ENCODE measurements at places on chromosomes 7 and 10.

- DNase-seq = no peak
These were observed 12.4 kb upstream of the PLEKHA1 start for GRCh38 chr10:122362031-122362592.

DNA sequence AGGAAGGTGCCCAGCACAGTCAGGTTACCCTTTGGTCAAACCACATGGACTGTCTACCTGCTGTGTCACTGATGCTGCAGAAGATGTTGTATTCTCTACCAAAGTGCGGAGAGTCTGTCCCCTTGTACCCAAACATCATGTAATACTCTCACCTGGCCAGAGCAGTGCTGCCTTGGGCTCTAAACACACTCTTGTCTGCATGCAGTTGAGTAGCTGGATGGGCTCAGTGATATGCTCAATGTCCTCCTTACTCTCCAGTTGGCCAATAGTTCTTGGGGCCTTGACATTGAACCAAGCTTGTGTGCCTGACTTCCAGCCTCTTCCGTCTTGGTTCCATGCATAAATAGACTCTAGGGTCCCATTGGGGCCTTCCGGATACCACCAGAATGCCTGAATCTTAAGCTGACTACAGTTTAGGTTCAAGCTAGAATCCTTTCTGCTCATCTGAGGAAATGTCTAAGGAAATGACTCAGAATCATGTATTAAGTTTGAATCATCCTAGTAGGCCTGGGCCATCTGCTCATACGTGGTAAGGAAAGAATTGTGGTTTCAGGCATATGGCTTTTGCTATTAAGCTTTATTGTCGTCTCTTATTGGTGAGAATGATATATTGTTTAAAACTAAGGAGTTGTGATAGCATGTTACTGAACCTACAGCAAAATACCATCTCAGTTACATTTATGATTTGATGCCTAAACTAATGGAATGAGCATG lies 118.0 kb downstream of the OTUD1 start:
- DNase-seq = no peak

GRCh38 chr7:29135846-29136245 lies 10.5 kb downstream of the CPVL start:
- no peak for DNase-seq

- DNase-seq = no peak
These were observed 16.8 kb upstream of the RAMP3 start for GRCh38 chr7:45140827-45141226.

- no peak for DNase-seq
These were observed 30.8 kb upstream of the GPAM start for GRCh38 chr10:112214298-112214926.

DNA sequence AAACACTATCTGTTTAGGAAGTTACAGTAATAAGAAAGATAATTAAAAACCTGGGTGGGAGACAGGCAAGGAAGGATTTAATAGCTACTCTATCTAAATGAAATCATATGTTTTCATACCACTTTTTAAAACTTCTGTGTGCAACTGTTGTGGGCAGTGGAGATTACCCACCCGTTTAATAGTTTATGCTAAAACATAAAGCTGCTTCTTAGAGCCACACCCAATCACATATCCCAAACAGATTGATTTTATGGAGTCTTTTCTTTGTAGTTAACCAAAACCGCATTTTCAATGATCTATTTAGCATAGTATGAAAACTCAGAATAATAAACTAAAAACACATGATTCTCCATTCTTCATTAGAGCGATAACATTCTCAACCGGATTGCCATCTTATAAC lies 304.1 kb downstream of the AGMO start:
- no peak for DNase-seq

- no peak for DNase-seq
These were observed 106.8 kb downstream of the GALNT17 start for GRCh38 chr7:71238581-71239295.

- no peak for DNase-seq
These were observed 31.1 kb downstream of the NUB1 start for GRCh38 chr7:151372612-151373265.
